Stimulated activated CD4-positive, alpha-beta T cell treated with anti-CD3 and anti-CD28 coated beads, Interleukin-15, amount 100 ng/mL, for 48 hours (primary cell): ENCODE measurements at places on chromosomes 1 and 21.

DNA sequence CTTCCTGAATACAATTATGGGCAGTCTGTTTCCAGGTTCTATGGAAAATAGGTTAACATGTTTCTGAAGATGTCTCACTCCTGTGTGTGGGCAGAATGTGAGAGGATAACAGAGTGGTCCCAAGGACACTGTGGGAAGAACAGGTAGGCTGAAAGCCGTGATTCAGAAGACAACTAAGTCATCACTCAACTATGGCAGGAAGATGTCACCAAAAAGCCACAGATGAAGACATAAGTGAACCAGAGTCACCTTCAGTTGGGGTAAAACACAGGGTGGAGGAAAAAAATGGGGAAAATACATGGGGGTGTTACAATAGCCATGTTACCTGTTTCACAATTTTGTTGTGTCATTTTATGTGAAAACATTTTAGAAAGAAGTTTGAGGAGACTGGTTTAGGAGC, 75.1 kb downstream of the UCHL5 start:
- no peak for DNase-seq

GRCh38 chr21:39022863-39023693, 160.2 kb downstream of the PSMG1 start:
- DNase-seq: no peak

DNA sequence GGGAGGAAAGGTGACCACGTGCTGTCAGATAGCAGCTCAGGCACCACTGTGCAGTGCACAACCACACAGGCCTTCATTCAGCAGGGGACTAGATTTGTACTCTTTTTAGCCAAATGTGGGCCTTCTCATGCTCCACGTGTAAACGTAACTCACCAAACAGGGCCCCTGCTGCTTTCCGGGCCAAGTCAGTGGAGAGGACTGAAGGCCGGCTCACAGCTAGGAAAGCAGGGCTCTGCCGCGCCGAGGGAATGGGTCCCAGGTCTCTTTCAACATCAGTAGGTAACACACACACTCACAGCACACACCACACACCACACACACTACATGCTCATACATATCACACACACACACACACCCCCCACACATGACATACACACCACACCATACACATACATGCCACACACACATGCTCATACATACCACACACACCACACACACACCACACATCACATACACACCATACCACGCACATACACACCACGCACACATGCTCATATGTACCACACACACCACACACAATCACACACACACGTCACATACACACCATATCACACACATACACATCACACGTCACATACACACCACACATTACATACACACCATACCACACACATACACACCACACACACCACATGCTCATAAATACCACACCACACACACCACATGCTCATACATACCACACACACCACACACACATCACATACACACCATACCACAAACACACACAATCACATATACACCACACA, 124.0 kb upstream of the ERG start:
- no peak for DNase-seq

DNA sequence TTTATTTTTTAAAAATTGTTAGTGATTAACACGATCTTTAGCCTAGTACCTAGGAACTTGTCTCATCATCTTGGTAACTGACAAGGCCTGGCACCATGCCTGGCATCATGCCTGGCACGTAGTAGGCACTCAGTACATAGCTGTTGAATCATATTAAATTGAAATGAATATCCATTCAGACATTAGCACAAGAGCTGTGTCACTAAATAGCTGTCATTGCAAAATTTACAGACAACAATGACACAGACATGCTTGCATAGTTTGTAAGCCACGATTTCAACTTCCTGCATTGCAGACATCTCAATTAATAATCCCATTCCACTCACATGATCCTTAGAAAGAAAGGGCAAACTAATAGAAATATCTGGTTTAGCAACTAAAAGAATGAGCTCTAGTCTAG, 15.4 kb upstream of the PHACTR4 start:
- DNase-seq: no peak

DNA sequence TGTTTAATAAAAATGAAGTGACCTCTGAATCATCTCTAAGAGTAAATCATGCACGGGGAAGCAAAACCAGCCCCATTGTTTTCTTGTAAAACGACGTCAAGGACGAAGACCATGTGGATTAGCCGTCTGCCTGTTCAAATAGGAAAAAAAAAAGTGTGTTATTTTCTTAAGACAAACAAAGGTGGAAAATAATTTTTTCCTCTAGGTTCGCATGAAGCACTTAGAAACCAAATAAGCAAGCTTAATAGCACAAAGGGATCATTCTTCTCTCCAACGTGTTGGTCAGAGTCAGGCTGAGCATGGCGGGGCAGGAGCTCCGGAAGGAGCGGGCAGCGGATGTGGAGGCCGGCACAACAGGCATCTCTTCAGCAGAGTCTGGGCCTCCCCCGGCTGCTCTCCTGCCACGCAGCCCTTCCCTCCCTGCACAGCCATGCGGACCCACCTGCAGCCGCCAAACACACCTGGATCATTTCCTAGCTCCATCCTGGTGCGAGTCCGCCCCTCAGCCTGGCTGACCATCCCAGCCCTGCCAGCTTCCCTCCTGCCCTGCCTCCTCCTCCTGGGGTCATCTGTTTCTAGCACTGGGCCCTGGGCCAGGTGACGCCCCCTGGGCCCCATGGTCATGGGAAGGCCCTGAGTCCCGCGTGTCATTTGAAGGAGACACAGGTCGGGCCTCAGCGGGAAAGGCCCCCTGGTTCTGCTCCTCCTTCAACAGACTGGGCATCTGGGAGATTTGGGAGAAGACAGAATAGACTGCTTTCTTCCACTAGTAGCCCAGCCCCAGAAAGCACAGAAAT, 40.2 kb downstream of the MX1 start:
- DNase-seq: no peak

DNA sequence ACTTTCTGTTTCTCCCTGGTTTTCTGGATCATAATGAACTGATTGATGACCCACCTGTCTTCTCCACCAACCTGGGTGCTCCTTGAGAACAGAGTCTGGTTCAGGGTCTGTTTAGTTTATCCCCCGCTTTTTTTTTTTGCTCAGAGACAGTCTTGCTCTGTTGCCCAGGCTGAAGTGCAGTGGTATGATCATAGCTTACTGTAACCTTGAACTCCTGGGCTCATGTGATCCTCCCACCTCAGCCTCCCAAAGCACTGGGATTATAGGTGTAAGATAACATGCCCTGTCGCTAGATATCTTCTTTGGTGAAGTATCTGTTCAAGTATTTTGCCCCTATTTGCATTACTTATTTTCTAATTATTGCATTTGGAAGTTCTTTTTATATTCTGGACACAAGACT, 30.2 kb upstream of the CITED4 start:
- DNase-seq: no peak

DNA sequence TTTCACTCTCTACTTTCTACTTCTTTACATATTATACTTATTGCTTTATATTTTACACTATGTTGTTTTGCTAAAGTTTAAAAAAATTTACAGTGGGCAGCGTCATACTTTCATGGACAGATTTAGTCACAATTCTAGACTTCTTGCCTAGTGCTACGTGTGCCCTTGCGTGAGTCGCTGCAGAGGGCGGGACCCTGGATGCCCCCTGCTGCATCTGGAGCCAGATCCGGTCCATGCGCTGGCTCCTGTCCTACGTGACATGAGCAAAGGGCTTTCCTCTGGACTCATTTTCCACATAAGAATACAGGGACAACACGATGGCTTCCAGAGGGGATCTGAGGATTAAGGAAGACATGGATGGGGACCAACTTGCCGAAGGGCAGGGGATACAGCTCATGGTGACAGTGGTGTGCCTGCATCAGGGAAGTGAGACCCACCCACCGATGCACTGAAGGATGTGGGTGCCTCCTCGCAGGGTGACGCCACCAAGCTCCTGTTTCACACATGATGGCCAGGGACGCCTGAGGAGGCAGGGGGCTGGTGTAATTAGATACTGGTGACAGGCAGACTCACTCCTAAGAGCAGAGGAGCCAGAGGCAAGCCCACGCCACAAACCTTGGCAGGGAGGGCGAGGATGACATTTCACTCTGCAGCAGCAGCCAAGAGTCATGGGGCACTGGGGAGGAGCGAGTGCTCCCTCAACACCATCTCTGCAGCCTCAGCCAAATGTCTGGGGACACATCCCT, 86.6 kb downstream of the DMRTB1 start:
- DNase-seq: no peak

DNA sequence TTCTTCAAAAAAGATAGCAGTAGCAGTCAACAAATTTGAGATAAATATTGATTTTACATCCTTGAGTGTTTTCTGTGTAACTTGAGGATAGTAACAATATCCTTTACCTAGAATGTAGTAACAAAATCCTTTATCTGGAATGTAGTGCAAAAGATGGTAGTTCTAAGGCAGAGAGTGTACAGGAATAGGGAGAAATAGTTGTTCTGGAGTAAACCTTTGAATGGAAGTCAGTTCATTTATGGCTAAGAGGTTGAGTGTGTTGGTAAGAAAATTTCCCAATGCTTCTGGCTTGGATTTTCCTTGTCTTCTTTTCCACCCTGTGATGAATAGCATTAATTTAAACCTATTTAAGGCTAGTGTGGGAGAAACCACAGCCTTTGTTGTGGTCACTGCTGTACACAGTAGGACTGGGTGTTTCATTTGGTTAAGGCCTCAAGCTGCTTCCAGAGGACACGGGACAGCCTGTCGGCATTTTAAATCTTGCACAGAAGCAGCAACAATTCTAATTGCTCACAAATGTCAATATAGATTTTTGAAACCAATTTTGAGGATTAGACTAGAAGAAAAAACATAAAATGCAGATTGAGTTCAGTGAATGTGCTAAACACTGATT, 11.3 kb downstream of the NFIA start:
- no peak for DNase-seq

DNA sequence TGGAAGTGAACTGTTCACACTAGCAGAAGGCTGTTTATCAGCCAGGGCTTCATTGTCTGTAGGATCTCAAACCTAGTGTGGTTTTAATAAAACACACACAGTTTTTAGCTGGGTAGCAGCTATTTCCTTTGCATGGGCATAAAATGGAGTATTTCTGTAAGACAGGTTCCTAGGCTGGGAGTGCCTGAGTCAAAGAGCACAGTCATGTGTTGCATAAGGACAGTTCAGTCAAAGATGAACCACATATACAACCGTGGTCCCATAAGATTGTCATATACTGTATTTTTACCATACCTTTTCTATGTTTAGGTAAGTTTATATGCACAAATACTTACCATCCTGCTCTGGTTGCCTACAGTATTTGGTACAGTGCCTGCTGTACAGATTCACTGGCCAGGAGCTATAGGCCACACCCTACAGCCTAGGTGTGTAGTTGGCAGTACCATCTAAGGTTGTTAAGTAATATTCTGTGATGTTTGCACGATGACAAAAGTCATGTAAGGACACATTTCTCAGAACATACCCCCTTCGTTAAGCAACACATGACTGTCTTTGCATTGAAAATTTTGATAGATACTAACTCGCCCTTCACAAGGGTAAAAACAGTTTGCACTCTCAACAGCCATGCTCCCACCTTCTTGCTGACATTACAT, 17.2 kb downstream of the LGALS8 start:
- DNase-seq: no peak

DNA sequence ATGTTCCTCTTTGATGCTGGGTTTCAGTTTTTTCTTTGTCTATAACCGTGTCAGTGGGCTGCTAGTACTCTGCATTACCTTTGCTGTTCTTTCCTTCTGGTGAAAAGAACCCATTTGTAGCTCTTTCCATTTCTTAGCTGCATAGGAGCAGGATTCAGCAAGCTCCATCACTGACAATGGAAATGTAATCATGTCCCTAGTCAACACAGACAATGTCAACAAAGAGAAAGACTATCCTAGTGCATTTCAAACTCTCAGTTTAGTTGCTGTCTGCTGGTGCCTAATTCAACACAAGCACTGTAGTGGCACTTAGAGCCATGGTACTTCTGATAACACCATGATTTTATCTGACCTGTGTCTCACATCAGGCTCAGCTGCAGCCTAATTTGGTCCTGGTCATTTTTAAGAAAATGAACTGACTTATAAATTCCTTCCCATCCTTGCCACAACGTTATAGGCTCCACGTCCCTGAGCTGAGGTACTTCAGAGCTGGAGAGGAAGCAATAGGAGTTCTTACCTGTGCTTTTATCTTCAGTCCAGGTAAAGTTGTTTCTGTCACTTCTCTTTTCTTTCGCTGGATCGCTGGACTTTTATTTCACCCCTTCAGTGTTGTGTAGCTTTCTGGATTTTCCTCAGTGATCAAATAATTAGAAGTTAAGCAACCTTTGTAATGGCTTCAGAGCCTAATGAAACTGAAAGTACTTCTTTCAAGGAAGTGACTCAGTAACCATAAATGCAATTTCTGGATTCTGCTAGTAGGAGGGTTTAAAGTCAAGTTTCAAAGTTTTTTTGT, at the start of gene GBP3:
Gene GBP3 (minus strand): TSS at position 700 of the 793 bp plus-strand sequence. CDS start 2,145 bp downstream, outside the sequence.
- DNase-seq: no peak

DNA sequence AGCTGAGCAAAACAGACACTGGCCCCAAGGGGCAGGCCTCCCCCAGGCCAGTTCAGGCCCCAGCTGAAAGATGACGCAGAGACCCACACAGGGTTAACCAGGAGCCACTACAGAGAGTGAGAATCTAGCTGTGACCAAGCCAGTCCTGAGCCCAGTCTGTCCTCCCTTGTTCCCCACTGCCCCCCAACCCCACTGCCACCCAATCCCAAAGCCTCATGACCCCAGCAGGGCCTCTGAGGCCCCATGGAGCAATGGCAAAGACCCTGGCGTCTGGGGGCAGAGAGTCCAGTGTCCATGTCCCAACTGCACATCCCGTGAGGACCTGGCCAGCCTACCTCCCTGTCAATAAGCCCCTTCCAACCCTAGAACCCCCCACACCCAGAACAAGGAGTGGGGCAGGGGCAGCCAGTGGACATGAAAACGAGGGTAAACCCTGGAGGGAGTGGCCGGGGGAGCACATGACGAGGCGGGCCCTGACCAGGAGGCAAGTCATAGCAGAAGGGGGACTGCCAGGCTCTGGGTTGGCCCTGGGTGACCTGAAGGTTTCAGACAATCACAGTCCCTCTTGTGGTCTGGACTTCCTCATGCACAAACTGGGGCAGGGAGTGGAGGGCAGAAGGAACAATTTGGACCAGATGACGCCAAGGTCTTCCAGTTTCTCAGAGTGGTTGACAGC, 100.5 kb downstream of the GLIS1 start:
- no peak for DNase-seq

DNA sequence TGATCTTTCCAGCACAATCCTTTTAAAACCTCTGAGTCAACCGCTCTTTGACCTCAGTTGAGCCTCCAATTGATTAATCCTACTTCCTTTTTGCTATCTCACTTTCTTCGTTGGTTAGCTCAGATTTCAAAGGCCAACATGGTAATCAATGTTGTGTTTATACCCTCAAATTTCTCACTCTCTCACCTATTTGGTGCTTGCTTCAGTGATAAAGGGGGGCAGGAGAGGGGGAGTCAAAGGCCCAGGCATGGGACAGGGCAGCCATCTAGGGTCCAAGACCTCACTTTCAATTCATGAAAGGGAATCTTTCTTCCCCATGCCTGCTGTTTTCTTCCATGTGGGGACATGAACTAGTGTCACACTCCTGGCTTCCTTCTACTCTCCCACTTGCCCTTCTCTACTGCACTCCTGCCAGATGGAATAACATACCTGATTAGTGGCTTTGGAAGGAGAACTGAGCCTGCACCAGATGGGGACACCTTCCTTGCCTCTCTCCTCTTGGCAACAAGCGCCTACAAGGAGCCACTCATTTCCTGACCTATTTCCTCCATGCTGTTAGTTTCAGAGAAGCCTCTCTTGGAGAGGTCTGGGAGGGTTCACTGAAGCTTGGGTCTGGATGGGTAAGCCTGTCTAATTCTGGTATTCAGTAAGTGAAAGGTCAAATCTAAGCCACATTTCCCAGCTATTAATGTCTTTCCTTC, 73.3 kb upstream of the ARHGAP29 start:
- no peak for DNase-seq

GRCh38 chr1:200707116-200707515, 31.6 kb upstream of the CAMSAP2 start:
- DNase-seq: no peak
